Hematopoietic multipotent progenitor cell treated with erythropoietin and hydrocortisone succinate and interleukin-3 and kit ligand, for 6 days (in vitro differentiated cells): ENCODE measurements at places on chromosomes 16 and 17.
A peak's percentile ranks its signal among the peaks of the same experiment; 100 is the strongest.

DNA sequence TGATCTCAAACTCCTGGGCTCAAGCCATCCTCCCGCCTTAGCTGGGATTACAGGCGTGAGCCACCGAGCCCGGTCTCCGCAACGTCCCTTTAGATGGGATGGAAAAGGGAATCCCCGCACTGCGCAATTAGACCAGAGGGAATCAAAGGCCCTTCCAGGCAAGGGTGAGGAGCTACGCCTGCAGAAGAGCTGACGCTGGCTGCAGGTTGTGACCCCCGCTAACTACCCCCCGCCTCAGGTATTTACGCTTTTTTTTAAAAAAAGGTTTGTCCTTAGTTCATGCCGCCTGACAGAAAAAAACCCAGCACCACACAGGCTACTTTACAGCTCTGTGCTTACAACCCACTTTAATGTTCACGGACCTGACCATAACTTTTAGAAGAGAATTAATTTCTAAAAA, 26.9 kb downstream of the ZCCHC14 start:
- DNase-seq = no peak

GRCh38 chr17:74547736-74548135, 1.8 kb upstream of the CD300C start:
- no peak for DNase-seq

DNA sequence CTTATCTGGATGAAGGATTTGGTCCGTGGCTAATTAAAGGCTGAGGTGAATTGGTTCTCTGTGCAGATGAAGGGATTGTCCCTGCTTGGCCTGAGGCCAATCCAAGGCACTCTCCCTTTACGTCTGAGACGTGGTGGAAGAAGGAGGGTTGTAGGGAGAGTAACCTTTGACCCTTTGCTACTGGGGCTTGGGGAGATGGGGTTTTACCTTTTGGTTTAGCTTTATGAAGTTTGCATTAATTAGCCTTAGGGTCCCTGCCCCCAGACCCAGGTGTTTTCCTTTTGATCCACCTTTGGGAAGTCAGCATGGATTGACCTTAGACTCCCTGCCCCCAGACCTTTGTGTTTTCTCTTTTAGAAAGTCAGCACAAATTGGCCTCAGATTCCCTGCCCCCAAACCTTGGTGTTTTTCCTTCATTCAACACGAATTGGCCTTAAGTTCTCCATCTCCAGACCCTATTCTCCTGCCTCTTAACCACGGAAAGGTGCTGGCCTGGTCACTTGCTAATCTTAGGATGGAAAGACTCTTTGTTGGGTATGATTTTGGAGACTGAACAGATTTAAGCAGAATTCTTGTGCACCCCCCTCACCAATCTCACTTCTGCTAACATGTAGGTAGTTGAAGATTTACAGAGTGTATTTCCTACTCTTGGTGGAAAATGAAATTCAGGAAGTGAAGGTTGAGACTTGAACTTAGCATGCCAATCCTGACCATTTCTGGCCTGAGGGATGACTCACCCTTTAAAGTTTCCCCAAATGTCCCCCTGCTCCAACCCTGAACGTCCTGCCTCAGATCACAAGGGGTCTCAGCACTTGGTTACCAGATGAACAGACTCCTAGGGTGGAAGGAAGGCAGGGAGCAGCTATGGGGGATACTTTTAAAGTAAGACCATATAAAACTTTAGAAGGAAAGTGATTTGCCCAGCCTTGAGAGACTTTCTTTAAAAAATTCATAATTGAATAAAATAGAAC, 23.1 kb upstream of the MMD start:
- no peak for DNase-seq

GRCh38 chr16:14110728-14111251, 39.7 kb downstream of the MRTFB start:
- DNase-seq = no peak

GRCh38 chr17:63429766-63430165, 16.3 kb downstream of the CYB561 start:
- no peak for DNase-seq

GRCh38 chr16:17330044-17330443, 140.7 kb downstream of the XYLT1 start:
- no peak for DNase-seq

DNA sequence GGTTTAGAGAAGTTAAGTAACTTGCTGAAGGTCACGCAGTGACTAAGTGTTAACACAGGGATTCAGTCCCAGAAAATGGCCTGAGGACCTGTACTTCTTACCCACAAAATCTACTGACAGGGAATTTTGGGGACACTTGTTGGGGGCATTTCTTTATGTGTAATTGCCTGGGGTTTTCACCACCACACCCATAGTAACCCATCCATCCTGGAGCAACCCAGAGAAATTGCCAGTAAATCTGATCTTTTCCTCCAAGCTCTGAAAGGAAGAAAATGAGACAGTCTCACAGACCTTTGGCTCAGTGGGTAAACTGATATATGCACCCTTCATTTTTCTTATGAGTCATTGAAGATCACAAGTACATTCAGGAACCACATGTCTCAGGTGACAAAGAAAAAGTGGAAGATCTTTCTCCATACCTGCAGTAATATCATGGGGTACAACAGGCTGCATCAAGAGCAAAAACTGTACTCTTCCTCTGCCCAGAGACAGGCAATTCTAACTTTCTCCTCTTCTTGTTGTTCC, 81.0 kb downstream of the NOG start:
- no peak for DNase-seq

GRCh38 chr17:64133546-64134215, 3.7 kb upstream of the ERN1 start:
- DNase-seq = peak; percentile 92

GRCh38 chr16:12323007-12323758, 346.6 kb downstream of the SNX29 start:
- DNase-seq = no peak

- DNase-seq = peak; percentile 71
Observed at GRCh38 chr17:4161192-4161966, 18.4 kb downstream of the CYB5D2 start.

- DNase-seq = no peak
Observed at GRCh38 chr16:30076276-30076791, 540 bp downstream of the PPP4C start.

GRCh38 chr17:64573214-64573613, 66.4 kb downstream of the CEP95 start:
- no peak for DNase-seq

DNA sequence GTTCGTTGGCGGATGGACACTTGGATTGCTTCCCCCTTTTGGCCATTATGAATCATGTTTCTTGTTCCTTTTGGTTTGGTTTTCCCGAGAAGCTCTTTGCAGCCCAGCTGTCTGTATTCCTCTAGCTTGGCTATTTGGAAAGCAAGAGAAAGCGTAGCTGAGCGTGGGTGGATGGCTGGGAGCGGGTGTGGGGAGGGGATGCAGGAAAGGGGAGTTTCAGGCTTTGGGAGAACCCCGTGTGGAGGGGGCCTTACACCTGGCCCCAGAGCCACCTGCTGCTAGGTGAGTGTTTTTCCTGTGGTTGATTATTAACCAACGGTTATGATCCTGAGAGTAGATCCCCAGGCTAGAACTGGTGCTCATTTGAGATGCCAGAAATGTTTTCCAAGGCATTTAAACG, 103.7 kb downstream of the RAP1GAP2 start:
- no peak for DNase-seq

DNA sequence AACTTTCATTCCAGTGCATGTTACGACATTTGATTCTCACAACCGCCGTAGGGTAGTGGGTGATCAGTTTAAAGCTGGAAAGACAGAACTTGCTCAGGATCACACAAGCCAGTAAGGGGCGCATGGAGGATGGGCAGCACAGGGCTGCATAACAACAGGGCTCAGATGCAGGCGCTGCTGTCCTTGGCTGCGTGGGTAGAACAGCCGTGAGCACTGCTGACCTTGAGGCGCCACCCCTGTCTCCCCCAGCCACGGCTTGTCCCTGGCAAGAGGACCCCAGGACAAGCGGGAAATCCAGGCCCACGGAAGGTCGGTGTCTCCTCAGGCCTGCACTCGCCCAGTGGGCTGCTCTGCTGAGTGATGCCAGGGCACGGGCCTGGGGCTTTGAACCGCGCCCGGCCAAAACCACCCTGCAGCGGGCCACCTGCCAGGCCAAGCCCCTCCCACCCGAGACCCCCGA, 84.7 kb downstream of the LMF1 start:
- DNase-seq = no peak

DNA sequence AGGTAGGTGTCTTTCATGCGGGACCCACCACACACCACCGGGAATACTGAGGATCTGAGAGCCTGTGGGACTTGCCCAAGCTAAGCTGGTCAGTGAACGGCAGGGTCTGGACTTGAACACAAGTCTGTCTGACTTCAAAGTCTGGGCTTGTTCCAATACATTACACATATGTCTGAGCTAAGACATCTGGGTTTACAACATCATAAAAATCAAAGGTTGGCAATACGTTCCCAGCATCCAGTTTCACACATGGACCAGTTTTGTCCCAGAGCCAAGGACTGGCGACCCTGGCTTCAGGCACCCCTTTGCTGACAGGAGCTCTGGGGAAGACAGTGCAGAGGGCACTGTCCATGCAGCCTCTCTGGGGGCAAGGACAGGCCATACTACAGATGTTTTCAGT, 27.9 kb upstream of the AXIN2 start:
- no peak for DNase-seq

DNA sequence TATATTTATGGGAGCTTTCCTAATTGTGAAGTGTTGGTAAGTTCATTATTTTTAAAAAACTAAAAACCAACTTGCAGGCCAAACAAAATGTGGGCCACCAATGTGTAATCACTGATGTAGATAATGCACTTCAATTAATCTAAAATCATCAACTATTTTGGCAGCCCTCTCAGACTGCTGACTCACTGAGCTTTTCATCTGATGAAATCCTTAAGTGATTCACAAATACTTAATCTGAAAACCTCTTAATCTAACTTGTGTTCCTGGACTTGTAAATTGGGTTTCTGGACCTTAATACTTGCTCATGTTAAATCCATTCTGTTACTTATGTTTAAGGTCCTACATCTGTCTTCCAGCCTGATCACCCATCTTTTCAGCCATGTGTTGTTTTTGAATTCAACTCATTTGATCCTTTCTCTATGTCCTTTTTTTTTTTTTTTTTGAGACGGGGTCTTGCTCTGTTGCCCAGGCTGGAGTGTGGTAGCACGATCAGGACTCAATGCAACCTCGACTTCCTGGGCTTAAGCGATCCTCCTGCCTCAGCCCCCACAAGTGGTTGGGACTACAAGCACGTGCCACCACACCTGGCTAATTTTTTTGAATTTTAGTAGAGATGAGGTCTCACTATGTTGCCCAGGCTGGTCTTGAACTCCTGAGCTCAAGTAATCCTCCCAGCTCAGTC, 39.0 kb downstream of the PRKCB start:
- peak; percentile 52 for DNase-seq

- DNase-seq = no peak
Observed at GRCh38 chr17:55159251-55159650, 105.5 kb upstream of the HLF start.

GRCh38 chr17:73657473-73658116, 13.3 kb upstream of the SDK2 start:
- DNase-seq = peak; percentile 52

DNA sequence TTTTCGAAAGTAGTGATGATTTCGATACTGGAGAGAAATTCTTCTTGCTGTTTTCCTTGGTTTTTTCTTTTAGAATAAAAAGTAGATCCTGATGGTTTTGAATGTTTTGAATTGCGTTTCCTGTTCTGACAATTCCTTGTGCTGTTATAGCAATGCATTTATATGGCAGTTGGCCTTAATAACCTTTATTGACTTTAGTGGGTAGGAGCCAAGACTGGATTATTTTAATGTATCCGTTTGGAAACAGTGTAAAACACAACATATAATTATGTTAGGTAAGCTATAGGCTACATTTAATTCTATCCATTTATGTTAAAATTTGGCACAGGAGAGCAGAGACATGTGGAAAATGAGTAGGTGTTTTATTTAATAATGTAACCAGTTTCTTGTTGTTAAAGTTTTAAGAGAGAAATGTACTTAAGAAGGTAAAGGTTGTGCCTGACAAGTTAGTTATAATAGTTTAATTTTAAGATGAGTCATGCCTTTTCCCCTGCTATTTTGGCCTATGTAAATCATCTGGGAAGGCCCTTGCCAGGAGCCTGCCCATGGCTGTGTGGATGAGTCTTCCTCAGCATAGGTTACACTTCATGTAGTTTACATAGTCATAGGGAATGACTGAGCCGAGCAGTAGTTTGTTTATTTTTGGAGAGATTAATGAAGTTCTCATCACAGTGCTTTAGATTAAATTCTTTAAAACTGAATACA, 189.9 kb downstream of the FTO start:
- DNase-seq = no peak

DNA sequence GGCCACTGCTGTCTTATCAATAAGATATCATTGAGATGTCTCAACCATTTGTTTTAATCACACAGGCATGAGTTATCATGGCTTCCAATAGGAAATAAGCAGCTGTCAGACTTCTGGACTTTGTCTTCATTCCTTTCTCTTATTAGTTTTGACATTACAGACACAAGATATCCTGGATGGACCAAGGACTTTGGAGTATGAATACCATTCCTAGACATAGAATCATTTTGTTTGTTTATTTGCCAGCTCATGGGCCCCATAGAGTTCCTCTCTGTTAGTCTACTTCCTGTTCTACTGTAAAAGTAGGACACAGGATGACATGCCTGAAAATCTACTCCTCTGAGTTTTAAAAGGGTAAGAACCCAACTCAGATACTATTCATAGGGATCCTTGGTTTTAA, 77.7 kb upstream of the KCNJ16 start:
- DNase-seq = no peak

GRCh38 chr16:72609066-72609465, 437.1 kb upstream of the PMFBP1 start:
- DNase-seq = no peak

DNA sequence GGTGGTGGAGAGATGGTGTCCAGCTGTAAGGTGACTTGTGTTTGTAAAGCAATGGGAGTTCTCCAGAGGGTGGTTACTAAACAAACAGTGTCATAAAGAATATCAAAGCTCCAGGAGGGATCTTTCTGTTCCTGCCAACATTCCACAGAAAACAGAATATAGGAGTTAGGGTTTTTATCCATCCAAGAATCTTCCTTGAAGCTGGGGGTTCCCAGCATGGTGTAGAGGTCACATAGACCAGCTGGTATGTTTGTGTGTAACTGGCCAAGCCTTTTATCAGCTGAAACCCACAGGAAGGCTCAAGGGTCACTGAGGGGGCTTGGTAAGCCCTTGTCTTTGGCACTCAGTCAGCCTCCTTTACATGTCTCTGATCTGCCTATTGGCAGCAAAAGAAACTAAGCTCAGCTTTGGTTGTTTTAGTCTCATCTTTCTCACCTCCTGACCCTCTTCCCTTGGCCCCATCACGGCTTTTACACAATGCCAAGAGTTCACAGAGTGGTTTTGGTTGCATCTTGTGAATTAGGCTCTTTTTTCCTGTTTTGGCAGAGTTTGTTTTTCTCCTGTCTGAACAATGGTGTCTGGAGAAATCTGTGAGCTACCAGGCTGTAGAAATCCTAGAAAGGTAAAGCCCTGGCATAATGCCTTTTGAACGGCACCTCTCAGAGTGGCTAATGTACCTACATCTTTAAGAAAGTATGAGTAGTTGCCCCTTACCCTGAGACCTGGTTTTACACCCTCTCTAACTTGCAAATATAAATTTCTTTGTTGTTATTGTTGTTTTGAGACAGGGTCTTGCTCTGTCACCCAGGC, 4.6 kb downstream of the CNTD1 start:
- no peak for DNase-seq

GRCh38 chr17:79681628-79682261, 49.0 kb upstream of the ENPP7 start:
- no peak for DNase-seq

GRCh38 chr17:45149037-45149668, 878 bp downstream of the HEXIM1 start:
- DNase-seq = peak; percentile 89

- peak; percentile 68 for DNase-seq
Observed at GRCh38 chr17:75124819-75125162, 6.8 kb downstream of the NT5C start.

- DNase-seq = no peak
Observed at GRCh38 chr17:76009969-76010661, 9.5 kb downstream of the CDK3 start.
